ENCODE measurements at places on chromosomes 5 and 9.

DNA sequence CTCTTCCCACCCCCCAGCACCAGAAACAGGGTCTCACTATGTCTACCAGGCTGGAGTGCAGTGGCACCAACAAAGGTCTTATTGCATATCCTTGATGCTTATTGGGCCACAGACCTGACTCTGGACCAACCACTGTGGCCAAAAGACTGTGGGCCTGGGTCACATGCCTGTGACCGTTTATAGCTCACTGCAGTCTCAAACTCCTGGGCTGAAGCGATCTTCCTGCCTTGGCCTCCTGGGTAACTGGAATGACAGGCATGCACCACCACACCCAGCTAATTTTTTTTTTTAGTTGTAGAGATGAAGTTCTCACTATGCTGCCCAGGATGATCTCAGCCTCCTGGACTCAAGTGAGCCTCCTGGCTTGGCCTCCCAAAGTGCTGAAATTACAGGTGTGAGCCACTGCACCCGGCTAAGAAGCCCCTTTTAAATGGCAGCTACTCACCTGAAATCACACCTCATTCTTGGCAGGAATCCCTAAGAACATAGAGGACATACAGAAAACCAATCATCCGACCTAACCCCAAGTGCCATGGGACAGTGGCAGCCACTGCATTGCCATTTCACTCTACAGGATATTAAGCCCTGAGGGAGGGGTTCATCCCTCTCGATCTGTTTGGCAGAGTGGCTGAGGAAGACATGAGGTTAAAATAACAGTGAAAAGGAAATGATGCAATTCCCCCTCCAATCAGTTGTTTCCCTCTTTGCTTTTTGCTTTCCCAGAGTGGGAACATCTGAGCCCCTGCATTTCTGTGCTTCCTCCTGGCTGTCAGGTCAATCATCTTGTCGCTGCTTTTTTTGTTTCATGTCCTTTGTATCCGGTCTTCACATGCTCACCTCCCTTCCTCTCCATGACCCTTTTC, 74.6 kb downstream of the LRRC70 start:
- H3K36me3 ChIP-seq: no peaks in the 10 kb centered on the region
- H3K4me3 ChIP-seq: no peak overlapping the region
- H3K27me3 ChIP-seq: no peaks in the 10 kb centered on the region
- no peaks in the 10 kb centered on the region for H3K4me1 ChIP-seq
- H3K27ac ChIP-seq: no peak overlapping the region

GRCh38 chr5:149616727-149617285, 35.5 kb downstream of the ARHGEF37 start:
- H3K27ac ChIP-seq: no peak overlapping the region
- no peak for DNase-seq
- peaks cover 2% of the 10 kb centered on the region for H3K27me3 ChIP-seq
- peaks cover 25% of the 10 kb centered on the region for H3K4me1 ChIP-seq
- H3K36me3 ChIP-seq: no peaks in the 10 kb centered on the region
- H3K4me3 ChIP-seq: no peak overlapping the region

GRCh38 chr5:124034083-124034700, 522.2 kb downstream of the CSNK1G3 start:
- H3K27ac ChIP-seq: no peak overlapping the region
- H3K4me1 ChIP-seq: no peaks in the 10 kb centered on the region
- no peaks in the 10 kb centered on the region for H3K36me3 ChIP-seq
- no peak for DNase-seq
- H3K27me3 ChIP-seq: no peaks in the 10 kb centered on the region

DNA sequence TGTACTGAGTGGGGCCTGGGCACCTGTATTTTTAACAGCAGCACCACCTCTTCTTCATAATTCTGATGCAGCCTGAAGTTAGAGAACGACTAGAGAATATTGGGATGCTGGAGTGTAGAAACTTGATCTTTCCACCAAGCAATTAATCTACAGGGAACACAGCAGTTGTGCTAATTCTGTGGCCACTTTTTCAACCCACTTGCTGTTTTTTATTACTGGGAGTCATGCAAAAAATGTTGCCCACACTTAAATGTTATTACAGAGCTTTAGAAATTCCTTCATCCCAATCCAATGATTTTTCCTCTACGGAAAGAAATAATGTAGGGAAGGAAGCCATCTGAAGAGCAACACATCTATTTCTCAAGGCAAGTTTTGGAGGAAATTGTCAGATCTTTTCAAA, 190.9 kb upstream of the TUT7 start:
- H3K36me3 ChIP-seq: no peaks in the 10 kb centered on the region
- H3K27me3 ChIP-seq: no peaks in the 10 kb centered on the region
- H3K4me3 ChIP-seq: no peak overlapping the region
- H3K27ac ChIP-seq: no peak overlapping the region
- no peaks in the 10 kb centered on the region for H3K4me1 ChIP-seq

DNA sequence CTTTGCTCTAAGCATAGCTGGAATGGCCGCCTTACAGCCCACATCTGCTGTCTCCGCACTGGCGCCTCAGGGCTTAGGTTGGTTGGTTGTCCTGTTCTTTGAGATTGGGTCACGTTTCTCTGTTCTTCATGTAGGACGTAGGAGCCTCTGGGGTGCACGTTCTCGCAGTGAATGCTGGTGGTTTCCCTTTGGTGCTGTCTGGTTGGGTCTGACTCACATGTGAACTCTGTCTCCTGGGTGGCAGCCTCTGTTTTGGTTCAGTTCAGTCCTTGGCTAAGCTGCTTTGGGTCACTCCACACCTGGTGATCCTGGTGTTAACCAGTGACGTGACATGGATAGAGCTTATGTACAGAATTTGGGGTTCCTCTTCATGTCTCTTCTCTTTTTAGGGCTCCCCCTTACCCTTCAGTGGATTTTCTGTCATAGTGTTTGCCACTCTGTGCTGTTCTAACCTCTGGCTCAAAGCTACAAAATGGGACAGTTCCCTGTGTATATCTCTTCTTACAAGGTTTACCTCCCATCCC, 12.6 kb upstream of the LPCAT1 start:
- no peaks in the 10 kb centered on the region for H3K36me3 ChIP-seq
- peak; percentile 50 for DNase-seq
- peaks cover 20% of the 10 kb centered on the region for H3K4me1 ChIP-seq
- peak overlapping the region; percentile 71 for H3K4me3 ChIP-seq
- H3K27me3 ChIP-seq: peaks cover 25% of the 10 kb centered on the region

- H3K4me3 ChIP-seq: peak overlapping the region; percentile 98
- H3K4me1 ChIP-seq: peaks cover 63% of the 10 kb centered on the region
- DNase-seq: no peak
- H3K27ac ChIP-seq: peak overlapping the region; percentile 96
- peaks cover 36% of the 10 kb centered on the region for H3K36me3 ChIP-seq
Observed at GRCh38 chr5:141617128-141617527, 1.7 kb downstream of the DIAPH1 start.

- H3K4me1 ChIP-seq: no peaks in the 10 kb centered on the region
- H3K4me3 ChIP-seq: no peak overlapping the region
- peaks cover 4% of the 10 kb centered on the region for H3K27me3 ChIP-seq
- H3K36me3 ChIP-seq: no peaks in the 10 kb centered on the region
- H3K27ac ChIP-seq: no peak overlapping the region
- no peak for DNase-seq
Observed at GRCh38 chr9:134693641-134694367, 52.2 kb downstream of the COL5A1 start.

GRCh38 chr9:86252870-86253269, 6.6 kb downstream of the C9orf153 start:
- no peak overlapping the region for H3K27ac ChIP-seq
- H3K4me1 ChIP-seq: no peaks in the 10 kb centered on the region
- peaks cover 4% of the 10 kb centered on the region for H3K27me3 ChIP-seq
- H3K4me3 ChIP-seq: no peak overlapping the region

DNA sequence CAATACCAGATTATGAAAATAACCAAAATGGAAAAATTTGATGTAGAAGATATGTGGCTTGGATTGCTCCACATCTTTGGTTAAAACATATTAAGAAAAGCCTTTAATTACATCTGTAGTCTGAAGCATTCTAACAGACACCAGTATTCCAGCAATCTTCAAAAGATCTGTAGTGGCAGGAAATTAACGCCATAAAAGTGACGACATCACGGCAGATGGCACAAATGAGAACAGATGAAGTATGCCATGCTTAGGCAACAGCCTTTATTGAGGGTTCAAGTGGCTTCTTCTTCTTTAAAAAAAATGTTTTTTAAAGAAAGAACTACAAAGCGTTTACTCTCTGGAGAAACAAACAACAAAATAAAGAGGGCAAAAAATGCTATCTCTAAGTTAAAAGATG, 164.2 kb downstream of the MEF2C start:
- H3K27ac ChIP-seq: no peak overlapping the region
- DNase-seq: no peak
- H3K36me3 ChIP-seq: no peaks in the 10 kb centered on the region

GRCh38 chr5:168879331-168879730, 300.2 kb upstream of the PANK3 start:
- no peak overlapping the region for H3K27ac ChIP-seq
- DNase-seq: no peak
- no peaks in the 10 kb centered on the region for H3K4me1 ChIP-seq
- H3K27me3 ChIP-seq: peaks cover 8% of the 10 kb centered on the region
- no peaks in the 10 kb centered on the region for H3K36me3 ChIP-seq
- no peak overlapping the region for H3K4me3 ChIP-seq

GRCh38 chr5:68231414-68232076, 16.0 kb downstream of the PIK3R1 start:
- peaks cover 54% of the 10 kb centered on the region for H3K4me1 ChIP-seq
- DNase-seq: no peak
- no peaks in the 10 kb centered on the region for H3K27me3 ChIP-seq

GRCh38 chr5:133917785-133918184, 50.6 kb downstream of the C5orf15 start:
- no peak overlapping the region for H3K4me3 ChIP-seq
- peaks cover 2% of the 10 kb centered on the region for H3K27me3 ChIP-seq
- DNase-seq: no peak
- no peaks in the 10 kb centered on the region for H3K36me3 ChIP-seq

GRCh38 chr9:91036356-91036755, 234.7 kb downstream of the SYK start:
- H3K27ac ChIP-seq: peak overlapping the region; percentile 65
- peaks cover 8% of the 10 kb centered on the region for H3K36me3 ChIP-seq
- peaks cover 60% of the 10 kb centered on the region for H3K4me1 ChIP-seq
- no peak overlapping the region for H3K4me3 ChIP-seq
- peaks cover 4% of the 10 kb centered on the region for H3K27me3 ChIP-seq
- DNase-seq: no peak

DNA sequence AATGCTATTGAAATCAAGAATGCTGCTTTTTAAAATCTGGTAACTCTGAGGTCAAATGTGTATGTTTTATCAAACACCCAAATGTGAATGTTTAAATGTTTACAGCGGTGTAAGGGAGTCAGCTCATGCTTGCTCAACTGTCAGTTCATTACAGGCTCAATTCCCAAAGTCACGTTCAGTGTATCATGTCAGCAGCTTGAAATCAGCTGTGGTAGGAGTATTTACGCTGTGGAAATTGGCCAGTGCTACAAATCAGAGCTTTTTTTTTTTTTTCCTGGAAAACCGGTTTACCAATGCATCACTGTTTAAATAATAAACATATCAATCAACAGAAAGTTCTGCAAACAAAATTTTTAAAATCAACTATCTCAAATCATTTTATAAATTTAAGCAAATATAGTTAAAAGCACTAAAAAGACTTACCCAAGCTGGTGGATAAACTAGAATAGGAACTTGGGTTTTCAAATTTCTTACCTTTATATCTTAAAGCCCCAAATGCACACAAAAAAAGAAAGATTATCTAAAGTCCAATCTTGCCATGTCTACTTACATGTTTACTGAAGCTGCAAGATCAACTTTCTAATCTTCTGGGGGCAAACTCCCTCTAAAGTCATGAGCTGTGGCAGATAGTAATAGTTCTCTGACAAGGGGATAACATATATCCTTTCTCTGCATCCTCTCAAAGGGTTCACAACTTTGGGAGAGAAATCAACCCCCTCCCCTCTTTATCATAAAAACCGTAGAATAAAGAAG, 57.6 kb upstream of the GRAMD2B start:
- peaks cover 4% of the 10 kb centered on the region for H3K27me3 ChIP-seq
- no peaks in the 10 kb centered on the region for H3K4me1 ChIP-seq
- no peak for DNase-seq

Measured in activated T-helper 1 cell treated with anti-CD3 and anti-CD28 coated beads, Interleukin-12 subunit alpha, Interleukin-12 subunit beta, Interleukin-2, Interleukin-4 antibody, amounts not matched to agents 30 ng/mL and 10 ng/mL and 1 ng/mL, durations not matched to agents 14 hours and 24 hours and 36 hours (primary cell).